Placental pericyte (primary cell): ENCODE measurements at places on chromosomes 5 and 9. TPM values are rescaled to one million over a fixed set of nuclear protein-coding genes. Genes with fewer than 3 reads are reported as not detected.

Gene SLC28A3
- under 0.01 and 0.14 TPM in 2 replicates for total RNA-seq

Gene PCDHB6
- total RNA-seq = under 0.01 and 0.14 TPM in 2 replicates

Gene PALM2AKAP2
- 25.8 and 66.4 TPM in 2 replicates for total RNA-seq

Gene LECT2
- not detected in 2 replicates for total RNA-seq

Gene GPR21
- total RNA-seq = 1.1 and 1.4 TPM in 2 replicates

Gene CCIN
- total RNA-seq = 0.22 and 3.4 TPM in 2 replicates

Gene PCDHA1
- total RNA-seq = not detected in 2 replicates

Gene DAPK1
- 4.0 and 51.6 TPM in 2 replicates for total RNA-seq

Gene IFNE
- total RNA-seq = 8.8 and 22.3 TPM in 2 replicates

Gene F12
- 0.22 and 0.57 TPM in 2 replicates for total RNA-seq

Gene CNTNAP3
- total RNA-seq = under 0.01 and 1.4 TPM in 2 replicates

Gene TSSK1B
- 0.57 and 0.66 TPM in 2 replicates for total RNA-seq

Gene PCDHGC4
- total RNA-seq = 4.4 and 5.0 TPM in 2 replicates
